Psoas muscle (tissue), 8 donors: ENCODE measurements at places on chromosomes 12 and 14. TPM values are rescaled to one million over a fixed set of nuclear protein-coding genes. Genes with fewer than 3 reads are reported as not detected.

The GPR84 gene
- total RNA-seq: 0.40 TPM

The ALDH1L2 gene
- 3.1 TPM for total RNA-seq

The RASSF9 gene
- 1.5 TPM for total RNA-seq

The ADAMTS20 gene
- total RNA-seq: not detected

The POTEG gene
- total RNA-seq: not detected

The KLRD1 gene
- total RNA-seq: 0.59 TPM

The TMEM229B gene
- 0.46 TPM for total RNA-seq

The SSTR1 gene
- total RNA-seq: 0.56 TPM

The CCDC198 gene
- total RNA-seq: not detected

The AICDA gene
- not detected for total RNA-seq

GRCh38 chr14:82779301-82779700 is 1245.6 kb upstream of the SEL1L start:
- no peaks in the 10 kb centered on the region for H3K36me3 ChIP-seq
- no peak overlapping the region for H3K4me3 ChIP-seq
- H3K27ac ChIP-seq: no peak overlapping the region
- DNase-seq: no peak
- H3K27me3 ChIP-seq: no peaks in the 10 kb centered on the region

- H3K36me3 ChIP-seq: no peaks in the 10 kb centered on the region
- no peak for DNase-seq
- no peak overlapping the region for H3K4me3 ChIP-seq
- no peaks in the 10 kb centered on the region for H3K27me3 ChIP-seq
- peaks cover 30% of the 10 kb centered on the region for H3K4me1 ChIP-seq
Observed at GRCh38 chr14:91140672-91141071, 26.8 kb downstream of the DGLUCY start.

DNA sequence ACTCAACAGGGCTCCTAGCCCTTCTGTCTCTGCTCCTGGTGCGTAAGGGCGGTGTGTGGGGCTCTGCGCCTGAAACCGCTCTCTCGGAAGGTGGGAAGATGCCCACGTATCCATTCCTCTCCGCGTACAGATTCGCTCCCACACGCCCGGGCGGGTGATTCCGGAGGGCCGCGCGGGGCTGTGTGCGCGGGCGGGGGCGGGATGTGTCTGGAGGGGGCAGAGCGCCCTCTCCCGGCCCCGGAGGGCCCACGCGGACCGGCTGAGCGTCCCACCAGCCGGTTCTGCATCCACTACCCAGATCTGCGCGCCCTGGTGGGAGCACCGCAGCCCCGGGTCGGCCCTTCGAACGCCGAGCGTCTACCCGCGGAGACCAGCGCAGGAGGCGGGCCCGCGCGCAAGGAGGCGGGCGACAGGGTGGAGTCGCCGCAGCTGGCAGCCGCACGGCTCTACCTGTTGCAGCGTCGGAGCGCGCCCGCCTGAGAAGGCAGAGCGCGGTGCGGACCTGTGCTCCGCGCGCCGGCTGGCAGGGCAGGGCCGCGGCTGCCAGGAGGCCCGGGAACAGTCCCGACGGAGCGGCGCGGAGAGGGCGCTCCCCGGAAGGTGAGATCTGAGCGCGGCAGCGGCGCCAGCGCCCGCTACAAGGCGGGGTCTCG is 1.4 kb upstream of the KCNK13 start:
- H3K4me1 ChIP-seq: peaks cover 10% of the 10 kb centered on the region
- H3K4me3 ChIP-seq: peak overlapping the region; percentile 62
- peak; percentile 27 for DNase-seq
- peaks cover 4% of the 10 kb centered on the region for H3K27me3 ChIP-seq

GRCh38 chr14:76924371-76925096 is 98.3 kb downstream of the LRRC74A start:
- no peaks in the 10 kb centered on the region for H3K27me3 ChIP-seq
- DNase-seq: no peak
- no peak overlapping the region for H3K4me3 ChIP-seq
- no peak overlapping the region for H3K27ac ChIP-seq

DNA sequence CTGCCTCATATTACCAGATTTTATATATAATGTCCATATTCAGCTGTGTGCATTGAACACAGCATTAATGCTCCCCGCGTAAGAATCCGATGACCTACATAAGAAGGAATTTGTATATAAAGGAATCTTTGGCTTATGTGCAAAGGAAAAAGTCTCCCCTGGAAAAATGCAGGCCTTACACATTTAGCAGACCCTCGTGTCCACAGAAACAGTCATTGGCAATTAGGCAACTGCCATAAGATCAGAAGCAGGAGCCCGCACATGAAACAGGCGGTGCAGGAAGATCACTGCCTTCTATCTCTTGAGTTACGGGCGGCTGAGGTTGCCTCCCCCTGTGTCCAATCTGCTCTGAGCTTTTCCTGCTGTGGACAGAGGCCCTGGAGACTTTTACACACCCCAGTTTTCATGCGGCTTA is 63.2 kb upstream of the RFX4 start:
- no peak overlapping the region for H3K4me3 ChIP-seq
- no peaks in the 10 kb centered on the region for H3K36me3 ChIP-seq
- no peak overlapping the region for H3K27ac ChIP-seq
- H3K27me3 ChIP-seq: peaks cover 9% of the 10 kb centered on the region

- no peak overlapping the region for H3K4me3 ChIP-seq
- no peak for DNase-seq
- no peaks in the 10 kb centered on the region for H3K4me1 ChIP-seq
- no peaks in the 10 kb centered on the region for H3K27me3 ChIP-seq
- no peak overlapping the region for H3K27ac ChIP-seq
Observed at GRCh38 chr14:66288511-66288910, 197.7 kb upstream of the CCDC196 start.

GRCh38 chr14:68749487-68750475 is 43.1 kb downstream of the ZFP36L1 start:
- DNase-seq: no peak
- H3K36me3 ChIP-seq: no peaks in the 10 kb centered on the region
- no peaks in the 10 kb centered on the region for H3K4me1 ChIP-seq

DNA sequence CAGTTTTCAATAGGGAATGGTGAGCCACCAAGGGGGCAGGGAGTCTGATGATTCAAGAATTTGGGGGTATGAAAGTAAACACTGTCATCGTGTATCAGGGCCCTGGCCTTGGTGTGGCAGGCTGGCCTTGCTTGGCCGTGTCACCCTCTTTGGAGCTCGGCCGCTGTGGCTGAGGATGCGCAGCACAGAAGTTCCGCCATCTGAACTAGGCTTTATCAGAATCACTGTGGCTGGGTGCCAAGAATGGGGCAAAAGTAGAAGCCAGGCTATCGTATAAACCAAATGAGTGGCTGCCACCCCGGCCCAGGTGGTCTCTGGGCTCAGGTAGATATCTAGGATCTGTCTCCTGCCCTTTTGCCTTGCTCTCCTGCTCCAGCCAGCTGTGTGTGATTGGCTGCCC is 137.4 kb downstream of the PAPOLA start:
- no peak overlapping the region for H3K4me3 ChIP-seq
- H3K36me3 ChIP-seq: no peaks in the 10 kb centered on the region
- H3K27ac ChIP-seq: no peak overlapping the region
- H3K27me3 ChIP-seq: no peaks in the 10 kb centered on the region

DNA sequence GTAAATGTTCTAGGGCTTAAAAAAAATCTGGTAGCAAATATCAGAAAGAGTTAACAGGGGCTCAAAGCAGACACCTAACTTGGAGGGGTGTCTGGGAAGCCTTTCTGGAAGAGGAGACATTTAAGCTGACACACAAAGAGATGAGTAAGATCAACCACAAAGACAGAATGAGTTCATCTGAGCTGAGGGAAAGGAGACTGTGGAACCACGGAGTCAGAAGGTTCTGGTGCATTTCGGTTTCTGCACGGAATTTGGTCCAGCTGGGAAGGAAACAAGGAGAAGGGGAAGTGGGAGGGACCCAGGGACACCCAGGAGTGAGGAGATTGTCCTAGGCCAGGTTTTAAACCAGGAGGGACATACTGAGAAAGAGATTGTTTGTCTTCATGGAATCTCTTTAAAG is 161.1 kb downstream of the PHETA1 start:
- no peaks in the 10 kb centered on the region for H3K36me3 ChIP-seq
- no peak for DNase-seq
- no peak overlapping the region for H3K4me3 ChIP-seq
- H3K27ac ChIP-seq: no peak overlapping the region

DNA sequence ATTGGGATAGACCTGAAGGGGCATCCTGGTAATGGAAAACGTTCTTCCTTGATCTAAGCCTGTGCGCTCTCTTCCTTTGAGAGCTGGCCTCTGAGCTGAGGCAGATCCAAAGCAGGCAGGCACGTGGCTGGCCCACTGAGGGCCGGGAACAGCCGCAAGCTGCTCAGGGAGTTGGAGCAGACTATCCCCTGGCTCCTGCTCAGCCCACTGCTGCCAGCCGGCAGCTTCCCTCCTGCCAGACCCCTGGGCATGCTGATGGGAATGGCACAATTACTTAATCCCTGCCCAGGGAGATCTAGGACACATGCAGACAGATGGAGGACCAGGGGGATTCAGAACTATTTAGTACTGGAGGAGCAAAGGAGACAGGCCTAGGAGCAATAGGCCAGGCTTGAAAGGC is 14.4 kb downstream of the NEUROD4 start:
- peaks cover 2% of the 10 kb centered on the region for H3K27me3 ChIP-seq
- H3K36me3 ChIP-seq: no peaks in the 10 kb centered on the region
- no peaks in the 10 kb centered on the region for H3K4me1 ChIP-seq
- H3K27ac ChIP-seq: no peak overlapping the region

DNA sequence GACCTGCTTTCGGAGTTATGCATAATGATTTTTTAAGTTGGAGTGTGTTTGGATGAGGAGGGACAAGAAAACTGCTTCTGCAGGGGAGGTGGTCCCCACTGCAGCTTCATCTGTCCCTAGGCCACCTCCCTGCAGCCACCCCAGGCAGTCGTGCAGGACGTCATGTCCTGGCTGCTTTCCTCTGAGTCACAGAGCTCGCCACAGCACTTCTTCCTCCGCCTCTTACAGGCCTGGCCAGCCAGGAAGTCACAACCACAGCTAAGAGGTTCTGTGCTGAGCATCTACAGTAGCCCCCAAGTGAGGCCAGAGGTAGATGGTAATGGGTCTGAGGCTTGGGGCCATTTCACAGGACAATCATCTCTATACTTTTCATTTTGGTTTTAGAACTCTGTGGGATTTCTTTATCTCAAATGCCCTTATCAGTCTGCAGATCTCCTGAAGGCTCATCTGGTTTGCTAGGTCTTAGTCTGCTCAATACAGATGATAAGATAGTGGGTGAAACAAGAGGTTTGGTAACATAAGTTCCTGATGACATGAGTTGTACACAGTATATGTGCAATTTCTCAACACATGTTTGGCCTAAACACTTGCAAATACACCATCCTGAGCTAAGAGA is 106.4 kb downstream of the ARF6 start:
- H3K27ac ChIP-seq: peak overlapping the region; percentile 94
- H3K36me3 ChIP-seq: no peaks in the 10 kb centered on the region
- H3K4me3 ChIP-seq: no peak overlapping the region
- DNase-seq: peak; percentile 90

DNA sequence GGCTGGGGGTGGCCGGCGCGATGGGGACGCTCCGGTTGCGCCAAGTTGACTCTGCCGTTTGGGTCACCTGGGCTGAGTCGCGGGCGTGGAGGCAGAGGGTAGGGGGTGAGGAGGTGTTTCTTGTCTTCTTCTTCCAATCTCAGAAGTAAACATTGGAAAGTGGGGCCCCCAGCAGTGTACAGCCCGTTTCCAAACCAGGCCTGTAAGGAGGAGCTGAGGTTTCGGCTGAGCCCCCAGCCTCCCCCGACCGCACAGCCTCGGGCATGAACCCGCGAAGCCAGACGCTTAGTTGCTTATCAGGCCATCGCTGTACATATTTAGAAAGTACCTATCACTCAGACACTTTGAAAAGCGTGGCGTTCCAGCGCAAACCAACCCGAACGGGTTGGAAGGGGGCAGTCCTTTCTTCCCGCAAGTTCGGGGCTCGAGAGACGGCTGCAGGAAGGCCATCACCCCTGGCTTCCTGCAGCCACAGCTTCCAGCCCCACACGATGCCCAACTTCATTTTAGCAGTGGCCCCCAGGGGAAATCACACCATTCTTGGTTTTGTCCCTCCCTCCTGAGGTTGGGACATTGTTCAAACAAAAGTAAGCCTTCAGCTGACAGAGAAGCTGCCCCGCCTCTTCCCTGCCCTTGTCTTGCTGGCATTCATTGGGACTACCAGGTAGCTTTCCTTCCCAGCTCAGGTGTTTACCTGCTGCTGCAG is 164.1 kb downstream of the ZFP36L1 start:
- H3K36me3 ChIP-seq: no peaks in the 10 kb centered on the region
- H3K27ac ChIP-seq: no peak overlapping the region
- no peak overlapping the region for H3K4me3 ChIP-seq
- H3K27me3 ChIP-seq: no peaks in the 10 kb centered on the region
